Activated CD4-positive, alpha-beta T cell treated with anti-CD3 and anti-CD28 coated beads, Interleukin-2, amount 10 ng/mL, durations not matched to agents 24 days and 14 days (primary cell): ENCODE measurements at places on chromosomes 2 and 18. TPM values are rescaled to one million over a fixed set of nuclear protein-coding genes. Genes with fewer than 3 reads are reported as not detected.

Gene AQP12A
- not detected in 2 replicates for total RNA-seq

DNA sequence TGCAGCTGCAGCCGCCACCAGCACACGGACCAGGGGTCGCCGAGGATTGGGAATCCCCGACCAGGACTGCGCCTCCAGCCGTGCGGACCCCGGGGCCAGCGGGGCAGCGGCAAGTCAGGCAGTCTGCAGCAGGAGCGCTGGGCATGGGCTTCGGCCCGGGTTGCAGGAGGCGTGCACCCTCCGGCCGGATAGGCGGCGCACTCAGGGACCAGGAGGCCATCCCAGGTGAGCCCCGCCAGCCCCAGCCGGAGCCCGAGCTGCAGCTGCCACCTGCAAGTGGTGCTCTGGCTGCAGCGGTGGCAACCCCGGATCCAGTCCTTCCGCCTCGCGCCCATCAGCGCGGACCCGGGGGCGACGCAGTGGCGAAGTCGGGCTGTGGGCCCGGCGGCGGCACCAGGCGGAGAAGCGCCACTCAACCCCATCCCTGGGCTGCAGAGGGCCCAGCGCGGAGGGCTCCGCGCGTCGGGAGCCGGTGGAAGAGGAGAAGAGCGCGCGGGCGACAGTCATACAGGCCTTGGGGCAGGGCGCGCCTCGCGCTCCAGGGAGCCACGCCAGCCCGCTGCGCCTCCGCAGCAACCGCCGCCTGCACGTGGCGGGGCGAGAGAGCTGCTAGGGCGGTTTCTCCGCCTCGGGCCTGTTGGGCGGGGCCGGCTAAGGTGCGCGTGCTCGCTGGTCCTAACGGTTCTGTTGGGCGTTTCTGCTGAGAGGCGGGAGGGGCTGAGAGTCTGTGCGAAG lies 73.8 kb downstream of the RPIA start:
- DNase-seq = peak; percentile 85

DNA sequence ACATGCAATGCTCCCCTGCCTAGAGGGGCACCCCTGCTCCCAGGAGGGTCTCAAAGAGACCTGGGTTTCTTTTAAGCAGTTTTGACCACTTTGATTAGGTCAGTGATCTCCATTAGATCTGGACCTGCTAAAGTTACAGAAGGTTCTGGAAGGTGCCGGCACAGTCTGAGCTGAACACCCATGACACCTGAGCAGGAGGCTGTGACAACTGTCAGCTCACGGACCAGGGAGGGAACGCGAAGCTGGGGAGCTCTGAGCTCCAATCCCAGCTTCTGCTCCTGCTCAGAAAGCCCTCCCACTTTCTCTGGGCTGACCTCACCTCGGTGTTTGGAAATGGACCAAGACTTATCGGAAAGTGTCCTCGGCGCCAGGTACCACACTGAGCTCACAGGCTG lies 113.8 kb downstream of the NFATC1 start:
- no peak for DNase-seq

GRCh38 chr2:56239030-56239429 lies 55.2 kb downstream of the CCDC85A start:
- no peak for DNase-seq

- DNase-seq = no peak
Measured at GRCh38 chr2:196291426-196291825, 120.0 kb upstream of the STK17B start.

DNA sequence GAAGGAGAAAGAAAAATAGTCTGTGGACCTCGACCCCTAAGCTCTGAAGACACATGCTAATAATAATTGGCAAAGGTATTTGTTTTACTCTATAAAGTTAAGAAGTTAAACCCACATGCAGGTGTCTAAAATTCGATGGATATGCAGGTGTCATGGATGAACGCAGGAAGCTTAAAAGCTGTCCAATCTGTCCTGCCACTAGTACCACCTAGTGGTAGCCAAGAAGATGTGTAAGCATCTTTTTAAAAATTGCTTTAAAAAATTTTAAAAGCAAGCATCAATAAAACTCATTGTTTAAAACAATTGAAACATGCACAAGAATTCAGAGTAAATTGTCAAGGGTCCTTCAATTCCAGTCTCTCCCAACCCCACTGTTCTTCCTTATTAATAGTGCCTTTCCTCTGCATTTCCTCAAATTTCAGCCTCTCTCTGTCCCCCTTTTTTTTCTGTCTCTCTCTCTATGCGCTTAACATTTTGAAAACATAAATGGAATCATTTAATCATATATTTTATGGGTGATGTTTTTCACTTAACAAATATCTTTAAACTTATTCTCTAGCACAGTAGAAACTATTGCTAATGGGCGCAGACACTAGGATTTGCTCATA lies 30.6 kb upstream of the PPP3R1 start:
- DNase-seq = peak; percentile 69

- DNase-seq = peak; percentile 49
Measured at GRCh38 chr2:98009887-98010760, 14.4 kb upstream of the TMEM131 start.

GRCh38 chr18:61528961-61529360 lies 195.7 kb downstream of the CDH20 start:
- no peak for DNase-seq

DNA sequence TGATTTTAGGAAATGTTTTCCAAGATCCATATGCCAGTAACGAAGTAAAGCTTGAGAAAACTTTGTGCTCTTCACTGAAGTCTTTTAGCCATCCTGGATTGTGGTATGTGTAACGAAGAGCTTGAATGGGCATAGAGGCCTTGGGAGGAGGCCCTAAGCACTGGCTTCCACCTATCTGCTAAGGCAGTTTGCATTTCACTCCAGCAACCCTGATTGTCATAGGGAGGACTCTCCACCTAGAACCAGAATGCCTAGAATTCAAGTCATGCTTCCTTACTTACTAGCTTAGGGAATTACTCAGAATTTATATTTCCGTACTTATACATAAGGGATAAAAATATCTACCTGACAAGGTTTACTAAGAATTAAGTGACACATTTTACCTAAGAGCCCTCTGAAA lies 451.5 kb downstream of the FBXO15 start:
- no peak for DNase-seq
